T-helper 17 cell (primary cell): ENCODE measurements at places on chromosomes 4 and X. TPM values are rescaled to one million over a fixed set of nuclear protein-coding genes. Genes with fewer than 3 reads are reported as not detected.

Gene IKBKG
- total RNA-seq, result 35.9 TPM

Gene CENPVL1
- not detected for total RNA-seq

Gene NEIL3
- 0.45 TPM for total RNA-seq

Gene VGLL1
- total RNA-seq, result not detected

Gene SUPT20HL1
- total RNA-seq, result not detected

Gene ZMAT1
- total RNA-seq, result 22.2 TPM

Gene VCX3A
- not detected for total RNA-seq

Gene CT45A3
- not detected for total RNA-seq

Gene CT55
- not detected for total RNA-seq

Gene MID2
- total RNA-seq, result 11.7 TPM

Gene BMP3
- total RNA-seq, result not detected

Gene CSAG3
- not detected for total RNA-seq

Gene PWWP3B
- not detected for total RNA-seq

Gene PRDM8
- 20.0 TPM for total RNA-seq

Gene UGT2A1
- not detected for total RNA-seq

Gene POU3F4
- total RNA-seq, result not detected

Gene FREM3
- 0.35 TPM for total RNA-seq

Gene TMSB15A
- total RNA-seq, result not detected

Gene GPR34
- total RNA-seq, result 0.17 TPM

Gene FAM47A
- not detected for total RNA-seq

Gene CTSO
- 6.6 TPM for total RNA-seq

Gene ANTXR2
- total RNA-seq, result 58.9 TPM

Gene PHOX2B
- total RNA-seq, result not detected

Gene CXCL13
- not detected for total RNA-seq

Gene ADH7
- total RNA-seq, result not detected

Gene GRIA3
- total RNA-seq, result 0.90 TPM

Gene STPG2
- 0.17 TPM for total RNA-seq

Gene TRAM1L1
- total RNA-seq, result not detected

Gene PIM2
- 481 TPM for total RNA-seq
